ENCODE measurements at places on chromosomes 16 and 17.

DNA sequence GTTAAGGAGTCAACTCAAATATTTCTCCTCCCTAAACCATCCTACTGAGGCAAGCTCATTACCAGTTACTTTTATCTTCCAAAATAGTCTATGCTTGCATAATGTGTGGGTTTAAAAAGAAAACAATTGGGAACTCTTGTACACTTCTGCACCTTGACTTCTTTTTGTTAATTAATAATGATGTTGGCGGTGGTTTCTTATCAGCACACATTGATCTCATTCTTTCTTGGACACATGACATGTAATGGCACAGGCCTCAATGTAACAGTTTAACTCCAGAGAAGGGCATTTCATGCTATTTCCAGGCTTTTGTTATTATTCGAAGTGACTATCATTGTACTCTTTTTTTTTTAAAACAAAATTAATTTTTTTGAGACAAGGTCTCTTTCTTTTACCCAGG, 7.8 kb downstream of the PLCG2 start:
- DNase-seq, result no peak

DNA sequence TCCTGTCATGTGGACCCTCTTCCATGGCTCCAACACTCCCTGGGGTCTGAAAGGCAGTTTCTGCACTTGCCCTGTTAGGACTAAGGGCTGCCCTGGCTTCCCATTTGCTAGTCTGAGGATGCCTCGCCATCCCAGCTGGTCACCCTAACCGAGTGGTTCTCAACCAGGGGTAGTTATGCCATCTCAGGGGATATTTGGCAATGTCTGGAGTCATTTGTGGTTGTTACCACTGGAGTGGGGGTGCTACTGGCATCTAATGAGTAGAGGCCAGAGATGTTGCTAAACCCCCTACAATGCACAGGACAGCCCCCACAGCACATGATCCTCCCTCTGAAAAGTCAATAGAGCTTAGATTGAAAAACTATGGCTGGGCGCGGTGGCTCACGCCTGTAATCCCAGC, 26.9 kb upstream of the CDH1 start:
- DNase-seq, result no peak

DNA sequence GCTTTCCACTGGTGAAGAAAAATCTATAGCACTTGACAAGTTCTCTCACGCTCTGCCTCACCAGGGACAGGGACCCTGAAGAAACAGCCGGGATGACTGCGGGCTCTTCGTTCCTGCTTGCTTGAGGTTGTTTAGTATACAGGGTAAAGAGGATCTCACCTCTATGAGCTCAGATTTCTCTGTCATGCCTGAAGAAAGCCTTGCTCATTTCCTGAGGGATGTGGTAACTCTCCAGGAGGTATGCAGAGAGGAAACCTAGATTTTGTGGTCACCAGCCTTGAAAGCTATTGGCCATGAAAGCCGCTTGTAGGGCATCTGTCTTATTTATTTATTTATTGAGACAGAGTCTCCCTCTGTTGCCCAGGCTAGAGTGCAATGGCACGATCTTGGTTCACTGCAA, 23.2 kb downstream of the USP43 start:
- DNase-seq, result no peak

DNA sequence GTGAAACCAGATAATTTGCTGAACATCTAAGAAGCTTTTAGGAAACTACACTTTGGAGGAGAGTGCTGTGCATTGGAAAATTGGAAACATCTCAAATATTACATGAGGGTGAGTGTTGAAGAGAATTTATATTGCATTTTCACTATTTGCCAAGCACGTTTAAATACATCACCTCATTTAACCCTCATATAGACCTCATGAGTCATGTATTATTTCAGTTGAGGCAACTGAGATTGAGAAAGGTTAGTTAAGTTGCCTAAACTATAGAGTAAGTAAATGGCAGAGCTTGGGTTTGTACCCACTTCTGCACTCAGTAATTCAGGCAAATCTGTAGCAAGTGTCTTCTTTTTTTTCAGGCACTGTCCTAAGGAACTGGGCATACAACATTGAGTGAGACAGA, 3.7 kb upstream of the NLK start:
- no peak for DNase-seq

GRCh38 chr17:62043140-62043539, 21.9 kb downstream of the MED13 start:
- DNase-seq, result no peak

- DNase-seq, result no peak
These were observed 12.0 kb upstream of the CLUH start for GRCh38 chr17:2723505-2723996.

DNA sequence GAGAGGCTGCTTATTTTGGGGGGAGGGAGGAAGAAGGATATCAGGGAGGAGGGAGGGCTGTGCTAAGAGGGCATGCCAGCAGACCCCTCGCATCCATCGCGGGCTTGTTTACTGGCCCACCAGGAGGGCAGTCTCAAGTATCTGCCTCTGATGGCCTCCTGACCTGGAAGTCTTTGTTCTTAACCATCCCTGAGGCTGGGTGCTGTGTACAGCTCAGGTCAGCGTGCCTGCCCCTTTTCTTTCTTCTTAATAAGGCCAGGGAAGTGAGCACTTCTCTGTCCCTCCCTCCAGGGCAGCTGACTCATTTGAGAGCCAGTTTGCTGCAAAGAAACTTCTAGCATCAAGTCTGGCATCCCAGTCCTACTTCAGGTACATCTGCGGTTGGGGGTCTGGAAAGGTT, 157.0 kb downstream of the CCDC182 start:
- no peak for DNase-seq

DNA sequence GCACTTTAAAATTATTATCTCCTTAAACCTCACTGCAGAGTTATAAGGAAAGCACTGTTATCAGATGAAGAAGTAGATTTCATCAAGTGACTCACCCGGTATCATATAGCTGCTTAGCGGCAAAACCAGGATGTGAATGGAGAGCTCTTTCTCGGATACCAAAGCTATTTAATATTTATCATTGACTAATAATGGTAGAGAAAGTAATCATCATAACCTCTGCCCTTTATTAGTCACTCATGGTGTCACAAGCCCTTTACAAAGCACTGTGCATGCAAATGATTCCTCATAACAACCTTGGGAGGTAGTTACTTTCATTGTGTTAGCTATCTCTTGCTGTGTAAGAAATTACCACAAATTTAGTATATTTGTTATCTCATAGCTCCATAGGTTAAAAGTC, 592.9 kb downstream of the MAF start:
- no peak for DNase-seq

- DNase-seq, result no peak
These were observed 156.2 kb downstream of the PPM1E start for GRCh38 chr17:58911741-58912343.

DNA sequence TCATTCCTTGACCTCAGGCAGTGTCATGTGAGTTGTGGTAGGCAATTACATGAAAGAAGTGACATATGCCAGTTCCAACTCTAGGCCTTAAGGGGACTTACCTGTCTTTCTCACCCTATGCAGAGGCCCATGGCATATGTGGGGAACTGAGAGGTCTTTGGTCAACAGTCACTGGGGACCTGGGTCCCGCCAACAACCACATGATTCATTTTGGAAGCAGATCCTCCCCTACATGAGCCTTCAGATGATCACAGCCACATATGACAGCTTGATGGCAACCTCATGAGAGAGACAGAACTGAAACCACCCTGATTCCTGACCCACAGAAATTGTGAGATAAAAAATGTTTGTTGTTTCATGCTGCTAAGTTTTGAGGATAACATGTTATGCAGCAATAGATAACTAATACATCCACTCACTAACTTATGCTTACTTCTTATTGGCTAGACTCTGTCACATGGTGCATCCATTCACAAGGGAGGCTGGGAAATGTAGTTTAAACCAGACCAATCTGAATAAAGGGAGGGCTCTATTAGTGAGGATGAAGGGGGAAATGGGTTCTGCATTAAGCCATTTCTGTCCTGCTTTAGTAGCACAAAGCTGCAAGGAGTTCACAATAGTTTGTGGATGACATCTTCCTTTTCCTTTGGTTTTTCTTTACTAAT, 298.2 kb downstream of the HAPSTR1 start:
- no peak for DNase-seq

GRCh38 chr17:36464765-36465088, 21.8 kb upstream of the ZNHIT3 start:
- DNase-seq, result no peak

DNA sequence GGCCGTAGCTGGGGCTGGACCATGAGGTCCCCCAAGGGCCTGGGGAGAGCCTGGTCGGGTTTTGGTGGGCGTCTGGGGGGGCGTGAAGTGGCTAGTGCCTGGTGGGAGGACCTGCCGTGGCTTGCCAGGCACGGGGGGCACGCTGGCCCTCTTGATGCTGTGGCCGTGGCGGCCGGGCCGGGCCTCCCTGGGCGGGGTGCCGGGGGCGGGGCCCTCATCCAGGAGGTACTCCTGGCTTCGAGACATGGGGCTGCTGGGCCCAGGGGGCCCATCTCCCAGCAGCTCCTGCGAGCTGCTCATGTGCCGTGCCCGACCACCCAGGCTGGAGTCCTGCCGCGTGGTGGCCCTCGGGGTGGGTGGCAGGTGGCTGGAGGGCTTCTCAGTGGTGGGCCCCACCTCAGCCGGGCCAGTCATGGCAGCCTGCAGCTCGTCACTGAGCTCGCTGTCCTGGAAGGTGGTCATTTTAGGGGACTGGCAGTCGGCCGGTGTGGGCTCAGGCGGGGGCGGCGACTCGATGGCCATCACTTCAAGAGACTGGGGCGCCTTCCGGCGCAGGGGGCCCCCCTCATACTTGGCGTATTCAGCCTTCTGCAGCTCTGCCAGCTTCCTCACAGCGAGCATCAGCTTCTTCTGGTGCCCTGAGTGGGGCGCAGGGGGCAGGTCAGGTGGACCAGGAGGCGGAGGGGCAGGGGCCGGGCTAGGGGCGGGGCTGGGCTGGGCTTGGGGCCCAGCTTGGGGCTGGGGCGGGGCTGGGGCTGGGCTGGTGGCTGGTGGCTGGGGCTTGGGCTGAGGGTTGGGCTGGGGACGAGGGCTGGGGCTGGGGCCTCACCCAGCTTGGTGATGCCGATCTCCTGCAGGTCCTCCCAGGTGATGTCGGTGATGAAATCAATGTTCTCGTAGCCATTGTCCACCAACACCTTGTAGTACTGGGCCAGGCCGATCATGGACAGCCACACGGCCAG, 15.2 kb downstream of the CASKIN1 start:
- DNase-seq, result no peak

DNA sequence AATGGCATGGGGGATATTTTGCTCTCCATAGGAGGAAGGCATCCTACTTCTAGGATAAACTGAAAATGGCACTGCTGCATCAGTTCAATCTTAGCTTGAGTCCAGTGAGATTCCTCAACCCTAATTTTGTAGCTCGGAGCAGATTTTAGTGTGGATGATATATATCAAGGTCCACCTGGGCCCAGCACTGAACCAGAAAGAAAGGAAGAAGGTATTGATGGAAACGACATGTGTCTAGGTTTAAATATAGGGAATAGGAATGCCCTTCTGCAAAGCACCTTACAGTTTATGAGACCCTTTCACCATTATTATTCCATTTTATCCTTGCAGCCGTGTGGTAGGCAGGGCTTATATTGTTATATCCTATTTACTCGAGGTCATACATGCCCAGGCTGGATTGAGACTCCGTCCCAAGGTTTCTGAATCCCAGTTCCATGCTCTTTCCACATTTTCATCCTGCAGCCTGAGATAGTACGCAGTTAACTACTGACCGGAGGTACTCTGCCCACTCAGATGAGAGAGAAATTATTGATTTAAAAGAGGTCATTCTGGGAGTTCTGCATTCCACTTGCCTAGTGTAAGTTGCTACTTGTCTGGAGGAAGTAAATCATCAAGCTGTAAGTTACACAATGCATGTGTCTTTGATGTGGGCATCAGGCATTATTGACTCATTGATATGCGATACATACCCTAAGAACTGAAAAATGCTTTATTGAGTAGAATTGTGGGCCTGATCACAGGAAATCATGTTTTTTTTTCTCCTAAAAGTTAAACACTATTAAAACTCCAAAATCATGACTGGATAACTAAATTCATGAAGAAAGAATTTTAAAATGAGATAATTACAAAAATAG, 10.1 kb downstream of the KRT39 start:
- DNase-seq, result no peak

GRCh38 chr16:19898924-19899604, 14.4 kb upstream of the GPRC5B start:
- peak; percentile 46 for DNase-seq

DNA sequence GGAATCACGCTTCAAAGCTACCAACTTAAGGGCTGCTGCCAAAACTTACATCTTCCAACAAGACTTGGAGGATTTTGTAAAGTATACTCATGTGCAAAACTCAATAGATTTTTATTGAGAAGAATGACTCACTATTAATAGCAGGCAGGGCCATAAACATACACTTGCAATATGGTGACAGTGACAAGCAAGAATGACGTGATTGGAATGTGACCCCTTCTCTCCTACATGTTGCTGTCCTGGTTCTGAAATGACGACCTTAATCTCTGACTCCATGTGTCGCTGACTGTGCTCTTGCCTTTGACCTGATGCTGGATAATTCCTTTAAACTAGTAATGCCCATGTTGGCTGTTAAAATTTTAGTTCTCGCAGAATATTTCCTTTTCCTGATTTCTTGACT, 174.5 kb downstream of the PARN start:
- no peak for DNase-seq

GRCh38 chr17:8826808-8827435, 27.8 kb upstream of the MFSD6L start:
- no peak for DNase-seq

- DNase-seq, result no peak
These were observed 25.0 kb downstream of the FBXL20 start for GRCh38 chr17:39376434-39376833.

DNA sequence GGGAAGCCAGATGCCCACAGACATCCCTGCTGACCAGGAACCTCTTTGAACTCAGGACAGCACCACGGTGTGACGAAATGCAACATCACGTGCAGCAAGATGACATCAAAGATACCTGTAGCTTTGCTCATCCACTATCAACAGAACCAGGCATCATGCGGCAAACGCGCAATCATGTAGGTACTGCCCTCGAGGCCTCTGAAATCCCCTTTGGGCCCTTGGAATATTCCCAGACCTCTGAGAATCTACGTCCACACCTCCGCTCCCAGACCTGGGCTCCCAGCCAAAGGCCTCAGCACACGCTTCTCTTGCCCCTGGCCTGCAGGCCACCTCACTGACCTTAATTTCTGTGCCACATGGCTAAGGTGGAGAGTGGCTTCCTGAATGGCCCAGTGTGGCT, 7.3 kb downstream of the CX3CL1 start:
- no peak for DNase-seq

DNA sequence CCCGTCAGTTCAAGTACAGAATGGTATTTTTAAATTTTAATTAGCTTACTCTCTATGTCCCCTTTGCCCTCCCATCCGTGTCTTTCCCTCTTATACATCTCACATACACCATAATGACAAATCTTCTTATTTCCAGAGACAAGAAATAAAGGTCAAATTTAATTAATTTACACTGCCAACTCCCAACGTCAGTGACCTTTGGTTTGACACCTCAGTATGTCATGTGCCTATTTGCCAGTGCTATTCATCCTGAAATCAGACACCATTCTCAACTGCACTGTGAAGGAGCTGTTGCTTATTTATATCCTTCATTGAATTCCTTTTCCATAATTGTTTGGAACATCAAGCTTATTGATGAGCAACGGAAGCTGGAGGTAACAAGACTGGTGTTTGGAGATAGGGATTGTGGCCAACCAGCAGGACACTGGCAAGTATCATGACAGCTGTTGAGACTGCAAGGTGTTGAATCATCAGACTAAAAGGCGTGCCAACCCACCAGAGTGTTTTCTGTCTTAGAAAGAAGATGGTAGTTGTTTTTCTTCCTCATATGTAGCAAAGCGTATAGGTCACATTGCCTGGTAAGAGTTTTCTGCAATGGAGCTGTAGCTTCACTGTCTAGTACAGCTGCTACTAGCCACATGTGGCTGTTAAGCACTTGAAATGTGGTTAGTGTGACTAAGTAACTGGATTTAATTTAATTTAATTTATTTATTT, 12.5 kb downstream of the CALCOCO2 start:
- DNase-seq, result no peak

Measured in B cell (primary cell).